Stimulated activated CD8-positive, alpha-beta memory T cell treated with anti-CD3 and anti-CD28 coated beads, Interleukin-7, amount 100 ng/mL, for 1 hour (primary cell): ENCODE measurements at places on chromosomes 4 and X.

GRCh38 chrX:122582280-122582974 lies 601.7 kb upstream of the GRIA3 start:
- DNase-seq: no peak

DNA sequence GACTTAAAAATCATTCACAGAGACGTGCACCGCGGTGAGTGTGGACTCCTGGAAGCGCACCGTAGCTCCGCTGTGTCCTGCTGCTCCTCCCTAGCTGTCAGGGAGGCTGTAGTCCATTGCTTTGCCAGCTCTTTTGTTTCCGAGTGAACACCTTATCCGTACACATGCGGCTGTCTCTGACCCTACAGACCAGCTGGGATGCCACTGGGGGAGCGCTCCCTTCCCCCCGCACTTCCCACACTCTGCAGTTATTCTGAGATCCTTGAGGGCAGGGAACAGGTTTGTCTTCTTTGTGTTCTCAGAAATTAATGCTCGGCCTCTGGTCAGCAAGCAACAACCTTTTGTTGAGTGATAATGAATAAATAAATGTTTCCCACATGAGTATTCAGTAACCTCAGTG lies 33.7 kb upstream of the MSANTD1 start:
- DNase-seq: no peak

DNA sequence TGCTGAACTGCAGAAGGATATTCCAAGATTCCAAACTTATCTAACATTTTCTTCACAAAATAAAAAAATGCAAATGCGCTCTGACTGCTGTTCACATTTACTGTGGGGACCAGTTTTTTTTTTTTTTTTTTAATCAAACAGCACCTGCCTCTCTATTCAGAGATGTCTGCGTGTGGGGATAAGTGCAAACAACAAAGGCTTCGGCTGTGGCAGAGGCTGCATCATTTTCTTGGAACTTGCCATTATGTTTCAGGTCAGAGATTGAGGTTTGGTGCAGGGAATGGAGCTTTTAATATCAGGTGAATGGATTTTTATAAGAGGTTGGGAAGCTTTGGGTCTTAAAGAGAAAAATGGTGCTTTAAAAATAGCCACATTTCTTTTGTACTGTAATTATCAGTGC lies 78.2 kb upstream of the TET2 start:
- DNase-seq: no peak

DNA sequence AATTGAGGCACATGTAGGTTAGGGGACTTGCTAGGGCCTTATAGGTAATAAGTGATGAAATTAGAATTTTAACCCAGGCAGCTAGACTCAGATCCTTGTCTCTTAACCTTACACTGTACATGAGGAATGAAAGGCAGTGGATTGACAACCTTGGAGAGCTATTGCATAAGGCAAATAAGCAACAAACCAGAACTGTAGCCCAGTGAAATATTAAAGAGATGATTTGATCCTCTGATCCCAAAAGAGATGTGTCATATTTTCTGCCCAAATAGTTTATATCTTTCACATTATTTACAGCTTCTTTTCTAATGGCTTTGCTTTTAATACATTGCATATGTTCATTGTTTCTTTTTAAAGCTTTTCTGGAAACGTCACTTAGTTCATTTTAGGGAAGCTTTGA lies 252.6 kb downstream of the ANK2 start:
- DNase-seq: no peak

DNA sequence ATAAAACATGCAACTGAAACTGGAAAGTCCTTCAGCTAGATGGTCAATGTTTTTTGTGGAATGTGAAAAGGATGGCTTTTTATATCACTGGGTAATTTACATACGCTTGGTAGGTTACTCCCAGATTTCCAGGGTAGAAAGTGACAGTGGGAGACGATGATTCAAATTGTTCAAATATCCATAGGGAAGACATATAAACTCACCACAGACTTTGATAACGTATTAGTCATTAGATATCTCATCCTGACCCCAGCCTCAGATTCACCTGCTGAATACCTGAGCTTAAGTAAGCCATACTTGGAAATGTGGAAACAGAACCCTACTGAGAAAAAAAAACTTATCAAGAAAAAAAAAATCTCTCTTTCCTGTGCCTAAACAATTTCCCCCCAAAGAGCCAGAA lies 169.4 kb downstream of the ZNF674 start:
- DNase-seq: no peak

DNA sequence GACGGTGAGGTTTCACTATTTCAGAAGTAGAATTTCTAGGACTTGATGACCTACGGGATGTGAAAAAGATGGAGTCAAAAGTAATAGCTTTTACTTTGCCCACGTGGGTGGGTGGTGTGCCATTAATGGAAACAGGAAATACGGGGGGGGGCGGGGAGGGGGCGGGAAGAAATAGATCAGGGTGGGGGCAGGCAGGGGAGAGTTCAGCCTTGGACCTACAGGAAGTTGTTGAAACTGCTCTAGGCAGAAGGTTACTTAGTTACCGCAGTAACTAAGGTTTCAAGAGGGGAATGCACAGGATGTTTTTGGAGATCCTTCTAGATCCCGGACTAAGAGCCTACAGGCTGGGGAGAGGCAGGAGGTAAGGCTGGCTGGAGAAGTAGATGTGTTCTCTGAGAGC lies 3.6 kb upstream of the FHL1 start:
- DNase-seq: no peak

GRCh38 chrX:138986866-138987265 lies 275.3 kb upstream of the FGF13 start:
- no peak for DNase-seq

DNA sequence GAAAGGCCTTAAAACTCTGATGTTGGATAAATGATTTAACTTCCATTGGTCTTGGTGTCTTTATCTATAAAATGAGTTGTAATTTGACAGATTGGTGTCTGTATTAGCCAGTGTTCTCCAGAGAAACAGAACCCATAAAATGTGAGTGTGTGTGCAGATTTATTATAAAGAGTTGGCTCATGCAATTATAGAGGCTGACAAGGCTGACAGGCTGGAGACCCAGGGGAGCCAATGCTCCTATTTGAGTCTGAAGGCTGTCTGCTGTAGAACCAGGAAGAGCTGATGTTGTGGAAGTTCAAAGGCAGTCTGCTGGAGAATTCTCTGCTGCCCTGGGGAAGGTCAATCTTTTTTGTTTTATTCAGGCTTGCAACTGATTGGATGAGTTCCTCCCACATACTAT lies 131.7 kb downstream of the SLC4A4 start:
- no peak for DNase-seq

DNA sequence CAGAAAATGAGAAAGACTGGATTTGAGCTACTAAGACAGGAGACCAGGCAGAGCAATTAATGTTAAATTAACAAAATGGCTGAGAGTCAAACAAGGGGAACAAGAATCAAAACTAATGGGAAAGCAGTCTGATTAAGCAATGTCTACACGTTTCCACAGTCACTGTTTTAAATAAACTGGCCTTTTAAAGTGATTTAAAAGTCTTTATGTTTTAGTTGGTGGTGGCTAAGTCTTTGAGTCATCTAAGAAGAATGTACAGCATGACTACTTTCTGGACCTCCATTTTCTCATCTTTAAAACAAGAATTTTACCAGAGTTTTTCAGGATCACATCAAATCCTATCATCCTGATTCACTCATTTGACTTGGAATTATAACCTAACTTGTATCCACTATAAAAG lies 233.8 kb downstream of the ENOX2 start:
- no peak for DNase-seq

DNA sequence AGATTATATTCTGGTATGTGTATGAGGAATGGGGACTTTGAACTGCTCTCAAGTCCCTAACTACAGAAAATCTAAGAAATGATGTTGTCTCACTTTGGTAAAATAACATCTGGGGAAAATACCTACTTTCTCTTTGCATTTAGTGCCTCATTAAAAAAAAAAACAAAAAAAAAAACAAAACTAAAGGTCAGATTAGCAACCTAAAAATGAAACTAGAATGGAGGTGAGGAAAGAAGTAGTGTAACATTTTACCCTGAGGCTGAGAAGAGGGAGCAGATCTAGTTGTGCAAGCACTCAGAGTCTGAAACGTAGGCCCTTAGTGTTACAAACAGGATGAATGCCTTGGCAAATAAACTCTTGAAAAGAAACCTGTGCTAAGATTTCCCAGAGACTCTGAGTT lies 56.0 kb downstream of the VGLL1 start:
- DNase-seq: no peak

DNA sequence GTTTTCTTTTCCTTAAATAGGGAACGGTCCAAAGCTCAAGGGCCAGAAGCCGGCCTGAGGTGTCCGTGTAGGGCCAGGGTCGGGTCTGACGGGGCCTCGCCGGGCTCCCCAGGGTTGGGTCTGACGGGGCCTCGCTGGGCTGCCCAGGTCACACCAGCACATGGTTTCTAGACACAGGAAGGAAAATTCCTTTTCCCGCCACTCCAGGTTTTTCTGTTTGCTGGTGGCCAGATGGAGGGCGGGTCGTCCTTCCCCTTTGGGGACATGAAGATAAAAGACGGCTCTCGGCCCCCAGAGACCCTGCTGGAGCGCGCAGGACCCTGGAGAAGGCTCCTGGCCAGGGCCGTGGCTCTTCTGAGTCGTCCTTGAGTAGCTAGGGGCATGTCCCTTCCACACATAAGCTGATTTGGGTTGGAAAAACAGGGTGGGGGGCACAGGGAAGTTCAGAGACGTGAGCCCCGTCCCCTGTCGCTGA lies 35.1 kb downstream of the PIGG start:
- DNase-seq: no peak

GRCh38 chrX:154840856-154841255 lies 6.4 kb upstream of the SMIM9 start:
- no peak for DNase-seq

- no peak for DNase-seq
These were observed 58.6 kb upstream of the CAMK2D start for GRCh38 chr4:113820108-113820507.

- no peak for DNase-seq
These were observed 470.0 kb downstream of the GASK1B start for GRCh38 chr4:157702831-157703230.
